Cardiac ventricle fibroblast (primary cell): ENCODE measurements at places on chromosomes 12 and 14. TPM values are rescaled to one million over a fixed set of nuclear protein-coding genes. Genes with fewer than 3 reads are reported as not detected.

DNAI7 gene
- 0.12 and 0.54 TPM in 2 replicates for total RNA-seq

SLC2A13 gene
- total RNA-seq = 12.0 and 12.4 TPM in 2 replicates

ZFYVE26 gene
- total RNA-seq = 10.7 and 16.2 TPM in 2 replicates

IAPP gene
- total RNA-seq = not detected in 2 replicates

IFNG-AS1 gene
- total RNA-seq = not detected in 2 replicates

TBC1D30 gene
- total RNA-seq = 1.00 and 1.0 TPM in 2 replicates

C12orf54 gene
- total RNA-seq = not detected in 2 replicates

ZNF385A gene
- total RNA-seq = 6.2 and 6.9 TPM in 2 replicates
